ENCODE measurements at places on chromosomes 11 and 22. TPM values are rescaled to one million over a fixed set of nuclear protein-coding genes. Genes with fewer than 3 reads are reported as not detected.

DNA sequence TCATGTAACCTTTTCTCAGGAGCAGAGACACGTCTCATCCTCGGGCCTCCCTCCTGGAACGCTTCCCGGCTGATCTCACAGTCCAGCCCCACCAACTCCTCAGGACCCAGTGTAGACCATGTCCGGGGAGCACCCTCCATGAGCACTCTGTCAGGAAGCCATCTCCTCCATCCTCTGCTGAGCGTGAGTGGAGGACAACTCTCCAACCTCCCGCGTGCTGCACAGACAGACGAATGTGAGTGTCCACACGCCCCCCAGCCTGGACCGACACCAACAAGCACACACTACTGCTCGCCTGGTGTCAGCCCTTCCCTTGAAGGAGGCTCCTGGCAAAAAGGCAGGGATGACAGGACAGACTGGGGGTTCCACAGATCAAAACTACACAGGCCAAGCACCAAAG, 86.6 kb downstream of the SHANK2 start:
- no peak for DNase-seq

- no peak for DNase-seq
These were observed 92.9 kb downstream of the TRAF6 start for GRCh38 chr11:36417154-36417553.

The ZMAT5 gene
- 25.6 TPM for total RNA-seq

GRCh38 chr22:46560696-46561295, 23.4 kb upstream of the CELSR1 start:
- no peak for DNase-seq

DNA sequence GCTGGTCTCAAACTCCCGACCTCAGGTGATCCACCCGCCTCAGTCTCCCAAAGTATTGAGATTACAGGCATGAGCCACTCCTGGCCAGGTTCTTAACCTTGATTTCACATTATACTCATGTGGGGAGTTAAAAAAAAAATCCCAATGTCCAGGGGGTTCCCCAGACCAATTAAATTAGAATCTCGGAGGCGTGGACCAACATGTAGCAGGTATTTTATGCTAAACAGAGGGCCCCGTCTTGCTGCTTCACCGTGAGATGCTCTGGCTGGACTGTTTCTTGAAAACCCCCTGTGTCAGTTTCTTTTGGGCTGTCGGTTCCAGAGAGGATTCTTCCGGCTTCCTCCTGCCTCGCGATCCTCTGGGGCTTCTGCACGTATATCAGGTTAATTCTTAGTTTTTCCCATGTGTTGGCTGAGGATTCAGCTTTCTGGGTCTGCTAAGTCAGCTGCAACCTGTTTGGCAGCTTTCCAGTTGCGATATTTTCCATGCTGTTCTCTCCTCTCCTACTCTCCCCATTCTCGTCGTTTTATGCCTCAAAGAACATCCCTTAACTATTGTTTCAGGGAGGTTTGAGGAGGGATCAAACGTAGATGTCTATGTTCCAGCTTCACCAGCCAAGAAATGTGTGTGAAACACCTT, 50.6 kb upstream of the ACCSL start:
- DNase-seq = no peak

GRCh38 chr11:12143461-12144258, 33.3 kb downstream of the MICAL2 start:
- no peak for DNase-seq

GRCh38 chr11:85029964-85030363, 597.2 kb downstream of the DLG2 start:
- DNase-seq = no peak

GRCh38 chr11:78748918-78749690, 174.4 kb upstream of the NARS2 start:
- no peak for DNase-seq

- DNase-seq = no peak
These were observed 1.8 kb downstream of the SYTL2 start for GRCh38 chr11:85809191-85809590.

GRCh38 chr11:134785660-134786284, 373.7 kb upstream of the B3GAT1 start:
- no peak for DNase-seq

DNA sequence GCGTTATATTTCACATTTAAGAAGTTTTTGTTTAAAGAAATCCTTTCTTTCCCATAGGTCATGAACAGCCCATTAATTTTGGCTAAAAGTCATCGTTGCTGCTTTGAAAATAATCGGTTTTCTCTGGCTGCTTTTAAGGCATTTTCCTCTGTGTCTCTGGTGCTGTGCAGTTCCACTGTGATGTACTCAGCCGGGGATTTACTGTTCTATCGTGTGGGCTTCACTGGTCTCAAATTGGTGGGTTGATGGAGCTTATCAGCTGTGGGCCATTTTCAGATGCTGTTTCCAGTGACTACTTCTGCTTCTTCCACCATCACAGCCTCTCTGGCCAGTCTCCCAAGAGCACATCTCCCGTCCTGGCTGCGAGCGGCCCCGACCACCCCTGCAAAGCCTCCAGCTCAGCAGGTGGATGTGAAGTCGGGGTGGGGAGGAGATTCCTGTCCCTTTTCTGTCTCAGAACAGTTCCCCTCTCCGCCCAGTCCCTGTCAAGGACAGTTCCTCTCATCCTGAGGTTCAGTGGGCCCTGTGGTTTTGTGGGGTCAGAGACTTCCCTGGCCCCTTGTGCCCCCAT, 20.3 kb downstream of the IFITM10 start:
- DNase-seq = no peak

The GPR83 gene
- total RNA-seq = not detected

- DNase-seq = no peak
These were observed 39.0 kb downstream of the IGLL5 start for GRCh38 chr22:22926370-22927195.

The OR5AK2 gene
- total RNA-seq = not detected

GRCh38 chr11:76049511-76049910, 156.8 kb downstream of the WNT11 start:
- no peak for DNase-seq

The MEI1 gene
- not detected for total RNA-seq

DNA sequence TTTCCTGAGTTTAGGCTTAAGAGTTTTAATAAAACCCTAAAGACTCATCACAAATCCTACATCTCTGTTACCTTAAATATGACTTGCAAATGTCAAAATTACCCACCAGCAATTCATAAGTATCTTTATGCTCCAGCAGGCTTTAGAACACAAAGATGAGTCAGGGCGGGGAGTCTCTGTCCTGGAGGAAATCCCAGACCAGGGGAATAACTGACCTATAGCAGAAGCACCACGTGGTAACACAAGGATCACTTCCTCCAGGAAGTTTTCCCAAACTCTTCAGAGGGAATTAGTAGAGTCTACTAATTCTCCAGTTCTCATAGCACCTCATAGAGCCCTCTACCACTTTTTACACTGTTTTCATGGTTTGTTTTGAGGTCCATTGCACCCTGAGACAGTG, 217.0 kb downstream of the NAV2 start:
- no peak for DNase-seq

DNA sequence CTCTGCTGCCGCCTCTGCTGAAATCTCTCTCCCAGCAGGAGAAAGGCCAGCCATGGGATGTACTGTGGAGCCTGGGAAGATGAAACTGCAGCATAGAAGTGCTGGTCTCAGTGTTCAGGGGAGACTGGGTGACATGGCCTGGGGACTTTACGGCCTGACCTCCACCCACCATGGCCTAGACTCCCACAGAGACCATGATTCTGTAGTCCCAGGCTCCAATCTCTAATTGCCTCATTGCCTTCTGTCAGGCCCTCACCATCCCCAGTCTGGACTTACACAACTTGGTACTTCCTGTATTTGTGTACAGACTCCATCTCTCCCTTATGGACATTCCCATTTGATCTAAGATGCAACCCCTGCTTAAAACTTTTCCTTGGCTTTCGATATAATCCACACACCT, 43.1 kb downstream of the TRAF6 start:
- no peak for DNase-seq

The OR51I1 gene
- total RNA-seq = not detected

GRCh38 chr11:109729761-109730160, 307.8 kb downstream of the C11orf87 start:
- no peak for DNase-seq

DNA sequence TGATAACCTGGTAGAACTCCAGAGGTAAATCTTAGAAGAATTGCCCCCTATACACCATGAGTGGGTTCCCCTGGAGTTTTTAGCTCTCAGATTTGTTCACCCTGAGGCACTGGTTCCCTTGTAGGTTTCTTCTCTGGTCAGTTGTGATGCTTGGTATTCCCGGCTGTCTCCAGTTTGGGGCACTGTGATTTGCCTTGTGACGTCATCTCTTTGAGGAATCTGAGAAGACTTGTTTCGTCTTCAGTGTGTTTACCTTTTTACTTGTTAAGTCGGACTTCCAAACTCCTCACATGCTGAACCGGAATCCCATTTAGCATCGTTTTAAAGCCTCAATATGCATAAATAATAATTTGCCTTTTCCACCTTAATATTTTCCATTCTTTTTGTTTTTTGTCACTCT, 54.4 kb downstream of the CECR2 start:
- DNase-seq = no peak

The KIAA1671 gene
- total RNA-seq = 68.1 TPM

The MRPL11 gene
- total RNA-seq = 65.5 TPM

The OAF gene
- 34.8 TPM for total RNA-seq

The SLC7A4 gene
- total RNA-seq = not detected

DNA sequence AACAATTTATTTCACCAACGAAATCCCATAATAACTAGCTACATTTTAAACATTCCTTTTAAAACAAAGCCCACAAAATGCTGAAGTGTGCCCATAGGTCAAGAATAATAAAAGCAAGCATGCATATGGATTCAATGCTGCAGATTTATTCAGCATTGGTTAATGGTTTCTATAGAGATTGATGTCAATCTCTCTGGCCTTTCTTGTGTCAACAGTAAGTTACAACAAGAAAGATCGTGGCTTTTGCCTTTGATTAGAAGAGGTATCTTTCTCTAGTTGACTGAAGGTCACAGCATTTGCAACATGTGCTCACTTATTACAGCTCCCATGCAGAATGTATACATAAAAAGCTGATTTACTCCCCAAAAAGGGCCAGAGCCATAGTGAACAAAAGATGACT, 1.4 kb upstream of the SOX6 start:
- DNase-seq = no peak

The ANO5 gene
- not detected for total RNA-seq

DNA sequence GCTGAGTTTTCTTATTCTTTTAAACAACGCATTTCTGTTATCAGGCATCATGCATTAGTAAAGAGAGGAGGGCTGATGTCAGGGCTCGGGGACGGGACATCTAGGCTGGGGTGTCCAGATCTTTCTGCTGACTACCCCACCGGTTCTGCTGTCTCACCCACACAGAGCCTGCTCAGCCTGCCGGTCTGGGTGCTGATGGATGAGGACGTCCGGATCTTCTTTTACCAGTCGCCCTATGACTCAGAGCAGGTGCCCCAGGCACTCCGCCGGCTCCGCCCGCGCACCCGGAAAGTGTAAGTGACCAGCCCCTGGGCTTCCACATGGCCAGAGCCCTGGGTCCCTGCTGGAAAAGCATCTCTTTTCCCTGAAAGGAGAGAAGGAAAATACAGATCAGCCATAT, 9.4 kb downstream of the NCF4 start:
- DNase-seq = peak; percentile 64

DNA sequence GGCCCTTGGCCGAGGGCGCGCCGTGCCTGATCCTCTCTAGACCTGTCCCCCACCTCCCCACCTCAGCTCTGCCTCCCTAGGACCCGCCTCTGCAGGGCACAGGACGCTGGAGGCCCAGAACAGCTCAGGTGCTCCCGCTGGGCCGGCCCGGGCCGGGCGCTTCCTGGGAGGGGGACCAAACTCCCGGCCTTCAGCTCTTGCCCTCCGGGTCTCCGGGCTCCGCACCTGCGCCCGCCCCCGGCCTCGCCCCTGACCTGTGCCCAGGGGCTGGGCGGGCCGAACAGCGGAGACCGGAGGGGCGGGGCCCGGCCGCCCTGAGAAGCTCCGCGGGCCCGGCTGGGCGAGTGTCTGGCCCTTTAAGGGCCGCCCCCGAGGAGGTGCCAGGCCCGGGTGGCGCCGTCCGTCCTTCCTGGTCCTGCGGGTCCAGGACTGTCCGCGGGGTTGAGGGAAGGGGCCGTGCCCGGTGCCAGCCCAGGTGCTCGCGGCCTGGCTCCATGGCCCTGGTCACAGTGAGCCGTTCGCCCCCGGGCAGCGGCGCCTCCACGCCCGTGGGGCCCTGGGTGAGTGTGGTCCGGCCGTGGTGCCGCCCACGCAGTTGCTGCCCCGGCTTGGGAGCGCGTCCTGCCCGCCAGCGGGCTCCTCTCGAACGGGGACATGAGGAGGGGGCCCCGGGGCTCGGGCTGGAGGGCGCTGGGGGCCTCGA, at the start of gene SSH3:
TSS of gene SSH3 (plus strand) at position 399 of the 703 bp plus-strand sequence. CDS start at position 495, 96 bp downstream.
- peak; percentile 81 for DNase-seq

DNA sequence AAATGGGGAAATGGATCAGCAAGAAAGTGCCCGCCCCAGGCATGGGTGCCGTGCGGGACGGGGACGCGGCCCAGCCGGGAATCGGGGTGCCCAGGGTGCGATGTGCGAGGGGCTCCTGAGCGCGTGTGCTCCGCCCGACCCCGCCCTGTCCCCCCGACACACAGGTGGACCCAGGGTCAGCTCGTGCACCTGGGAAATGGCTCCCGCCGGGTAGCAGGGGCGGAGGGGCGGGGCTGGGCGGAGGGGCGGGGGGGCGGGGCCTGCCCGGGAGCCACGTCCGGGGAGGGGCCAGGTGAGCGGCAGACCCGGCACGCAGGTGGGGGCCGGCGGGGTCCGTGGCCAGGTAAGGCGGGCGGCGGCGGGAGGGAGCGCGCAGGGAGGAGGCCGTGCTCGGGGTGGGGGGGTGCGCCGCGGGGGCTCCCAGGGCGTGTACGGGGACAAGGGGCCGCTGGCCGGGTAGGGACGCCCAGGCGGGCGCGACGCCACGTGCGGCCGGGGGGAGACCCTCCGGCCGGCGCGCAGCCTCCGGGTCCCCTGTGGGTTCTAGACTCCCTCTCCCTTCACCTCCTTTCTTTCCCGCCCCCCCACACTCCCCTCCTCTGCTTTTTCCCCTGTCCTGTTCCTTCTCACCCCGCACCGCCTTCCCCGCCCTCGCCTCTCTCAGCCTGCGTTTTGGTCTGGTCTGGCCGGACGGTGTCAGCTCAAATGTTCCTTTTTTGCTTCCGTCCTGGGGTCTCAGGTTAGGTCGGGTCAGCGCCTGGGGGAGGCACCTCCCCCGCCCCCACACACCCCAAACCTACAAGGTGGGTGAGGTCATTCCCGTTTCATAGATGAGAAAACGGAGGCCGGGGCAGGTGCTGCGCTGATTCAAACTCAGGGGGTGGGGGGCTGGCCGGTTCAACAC, at the start of gene ARHGAP8:
TSS of gene ARHGAP8 (plus strand) at position 291 of the 904 bp plus-strand sequence. CDS start 33,953 bp downstream, outside the sequence.
- DNase-seq = peak; percentile 38

DNA sequence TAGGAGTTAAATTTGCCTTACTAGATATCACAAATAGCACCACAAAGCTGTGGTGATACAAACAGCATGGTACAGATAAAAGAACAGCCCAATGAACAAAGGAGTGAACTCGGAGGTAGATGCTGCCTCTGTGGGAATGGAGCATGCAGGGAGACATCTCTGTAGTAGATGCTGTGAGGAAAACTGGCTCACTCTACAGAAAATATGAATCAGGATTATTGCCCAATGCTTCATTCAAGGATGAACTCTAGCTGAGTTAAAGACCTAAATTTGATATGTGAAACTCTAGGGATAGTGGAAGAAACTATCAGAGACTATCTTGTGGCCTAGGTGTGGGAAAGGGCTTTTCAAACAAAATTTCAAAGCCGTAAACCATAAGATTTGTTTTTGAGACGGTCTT, 15.3 kb upstream of the CAPN5 start:
- peak; percentile 16 for DNase-seq

- DNase-seq = peak; percentile 76
These were observed 114.1 kb downstream of the MICAL2 start for GRCh38 chr11:12224537-12224893.

The GGTLC2 gene
- total RNA-seq = not detected

GRCh38 chr11:75022296-75022695, 33.6 kb downstream of the NEU3 start:
- DNase-seq = no peak

The OR52E1 gene
- not detected for total RNA-seq

Measured in MCF 10A (cell line).